ENCODE measurements at places on chromosomes 12 and 14. TPM values are rescaled to one million over a fixed set of nuclear protein-coding genes. Genes with fewer than 3 reads are reported as not detected.

DNA sequence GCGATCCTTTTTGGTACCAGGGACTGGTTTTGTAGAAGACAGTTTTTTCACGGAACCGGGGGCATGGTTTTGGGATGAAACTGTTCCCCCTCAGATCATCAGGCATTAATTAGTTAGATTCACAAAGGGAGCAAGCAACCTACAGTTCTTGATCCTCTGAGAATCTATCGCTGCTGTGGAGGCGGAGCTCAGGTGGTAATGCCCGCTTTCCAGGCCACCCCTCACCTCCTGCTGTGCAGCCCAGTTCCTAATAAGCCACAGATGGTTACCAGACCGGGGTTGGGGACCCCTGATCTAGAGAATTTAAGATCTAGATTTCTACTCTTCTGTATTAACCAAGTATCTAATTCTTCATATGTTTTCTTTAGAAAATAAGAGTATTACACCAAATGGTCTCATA, 4.8 kb downstream of the ARHGAP5 start:
- DNase-seq, result no peak

DNA sequence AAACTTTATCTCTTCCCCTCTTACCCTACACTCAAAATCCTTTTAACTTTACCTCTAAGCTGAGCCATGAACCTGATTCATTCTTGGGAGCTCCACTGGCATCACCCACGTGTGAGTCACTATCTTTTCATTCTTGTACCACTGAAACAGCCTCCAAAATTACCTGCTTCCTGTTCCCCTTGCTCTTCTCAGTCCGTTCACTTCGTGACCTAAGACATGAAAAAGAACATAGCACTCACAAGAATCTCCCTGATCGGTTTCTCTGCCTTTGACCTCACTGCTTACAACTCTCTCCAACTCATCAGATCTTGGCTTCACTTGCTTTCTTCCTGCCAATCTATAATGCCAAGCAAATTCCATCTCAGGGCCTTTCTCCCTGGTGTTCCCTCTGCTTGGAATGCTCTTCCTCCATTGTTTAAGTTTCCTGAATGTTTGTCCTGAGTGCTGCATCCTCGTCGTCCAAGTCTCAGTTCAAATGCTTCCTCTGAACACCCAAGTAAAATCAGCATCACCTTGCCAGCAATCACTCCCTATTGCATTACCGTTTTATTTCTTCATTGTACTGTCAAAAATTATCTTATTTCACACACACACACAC, 9.2 kb downstream of the GLIPR1 start:
- DNase-seq, result no peak

DNA sequence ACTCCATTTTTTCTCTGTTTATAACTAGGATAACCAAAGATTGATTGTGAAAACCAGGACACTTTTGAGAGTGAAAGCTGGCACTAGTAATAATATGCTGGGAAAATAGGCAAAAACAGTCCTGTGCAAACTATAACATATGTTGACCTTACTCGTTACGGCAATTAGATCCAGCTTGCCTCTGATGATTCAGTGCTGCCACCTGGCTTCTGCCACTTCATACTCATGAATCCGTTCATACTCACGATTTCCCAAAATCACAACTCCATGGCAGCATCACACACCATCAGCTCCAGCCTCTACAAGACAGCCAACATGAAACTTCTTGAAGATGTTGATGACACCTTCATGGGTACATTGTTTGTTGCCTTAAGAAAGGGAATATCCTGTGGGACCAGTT, 49.1 kb upstream of the CAND1 start:
- no peak for DNase-seq

Gene MFAP5
- not detected for total RNA-seq

DNA sequence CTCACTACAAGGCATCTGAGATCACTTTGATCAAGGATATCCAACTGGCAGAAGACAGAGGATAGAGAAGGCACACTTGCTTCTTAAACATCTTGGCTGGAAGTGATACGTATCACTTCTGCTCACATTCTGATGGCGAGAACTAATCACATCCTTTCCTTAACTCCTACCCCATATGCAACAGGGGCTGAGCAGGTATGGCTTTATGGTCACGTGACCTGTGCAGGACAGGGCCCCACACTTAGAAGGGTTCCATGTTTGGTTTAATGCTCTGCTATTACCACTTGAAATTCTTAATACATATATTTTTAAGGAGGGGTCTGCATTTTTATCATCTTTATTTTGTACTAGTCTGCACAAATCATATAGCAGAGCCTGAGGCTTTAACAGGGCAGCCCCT, 177.3 kb downstream of the SLC15A5 start:
- DNase-seq, result no peak

Gene DNAJC22
- total RNA-seq, result 0.48 TPM

- DNase-seq, result no peak
Measured at GRCh38 chr12:112122823-112123690, 2.3 kb upstream of the TRAFD1 start.

DNA sequence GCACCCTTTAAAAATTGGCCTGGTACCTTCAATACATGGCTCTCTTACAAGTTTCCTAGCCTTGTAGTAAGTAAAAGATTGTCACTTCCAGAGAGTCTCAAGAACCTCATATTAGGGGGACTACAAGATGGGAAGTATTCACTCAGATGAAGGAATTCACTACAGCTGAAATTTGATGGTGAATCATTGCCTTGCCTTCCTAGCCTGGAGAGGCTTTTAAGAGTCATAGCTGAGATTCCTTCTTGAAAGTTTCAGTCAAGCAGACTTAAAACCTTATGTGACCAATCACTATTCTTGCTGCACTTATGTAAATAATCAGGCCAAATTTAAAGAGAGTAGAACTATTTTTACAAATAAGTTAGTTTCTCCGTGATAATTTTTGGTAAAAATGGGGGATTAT, 451.6 kb downstream of the TRHDE start:
- no peak for DNase-seq

- DNase-seq, result no peak
Measured at GRCh38 chr12:26198742-26199141, 3.4 kb downstream of the SSPN start.

- DNase-seq, result no peak
Measured at GRCh38 chr12:47207829-47208248, 128.1 kb upstream of the AMIGO2 start.

GRCh38 chr14:103118018-103118662, 5.1 kb upstream of the TNFAIP2 start:
- no peak for DNase-seq

Gene PMEL
- 1.1 TPM for total RNA-seq

Gene RPGRIP1
- total RNA-seq, result not detected

DNA sequence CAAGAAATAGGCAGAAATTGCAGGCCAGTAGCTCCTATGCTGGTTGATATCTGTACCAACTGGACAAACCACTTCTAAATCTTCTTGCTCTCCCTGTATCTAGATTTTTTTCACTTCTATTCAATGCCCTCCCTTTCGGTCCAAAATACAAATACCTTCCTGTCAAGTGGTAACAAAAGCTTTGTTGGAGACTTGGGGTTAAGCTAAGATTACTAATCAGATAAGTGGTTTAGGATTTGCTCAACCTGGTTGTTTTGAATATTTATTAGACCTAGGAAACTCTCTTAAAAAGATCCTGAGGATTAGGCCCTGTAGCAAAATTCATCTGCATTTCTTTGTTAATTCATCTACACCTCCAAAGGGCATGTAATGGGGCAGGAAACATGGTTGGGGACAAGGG, 410.1 kb downstream of the NAV3 start:
- no peak for DNase-seq

Gene LMNTD1
- 0.82 TPM for total RNA-seq

Gene CYP27B1
- 1.1 TPM for total RNA-seq

DNA sequence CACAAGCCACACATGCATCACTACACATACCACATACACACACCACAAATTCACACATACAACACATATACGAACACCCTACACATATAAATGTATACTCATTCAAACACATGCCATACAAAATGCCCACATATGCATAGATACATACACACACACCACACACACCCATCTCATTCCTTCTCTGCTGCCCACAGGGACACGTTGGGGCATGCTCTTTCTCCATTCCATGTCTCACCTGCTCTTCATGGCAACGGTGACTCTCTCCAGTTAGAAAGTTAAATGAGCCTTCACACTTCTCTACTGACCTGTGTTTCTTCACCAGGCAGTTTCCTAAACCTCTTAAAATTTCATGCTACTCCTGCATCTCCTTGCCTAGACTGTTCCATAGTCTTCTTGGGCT, 1194.8 kb downstream of the BCL11B start:
- DNase-seq, result no peak

Gene TSPAN8
- not detected for total RNA-seq

Gene B4GALNT1
- 2.9 TPM for total RNA-seq

GRCh38 chr12:3641428-3642018, 111.4 kb downstream of the CRACR2A start:
- peak; percentile 22 for DNase-seq

DNA sequence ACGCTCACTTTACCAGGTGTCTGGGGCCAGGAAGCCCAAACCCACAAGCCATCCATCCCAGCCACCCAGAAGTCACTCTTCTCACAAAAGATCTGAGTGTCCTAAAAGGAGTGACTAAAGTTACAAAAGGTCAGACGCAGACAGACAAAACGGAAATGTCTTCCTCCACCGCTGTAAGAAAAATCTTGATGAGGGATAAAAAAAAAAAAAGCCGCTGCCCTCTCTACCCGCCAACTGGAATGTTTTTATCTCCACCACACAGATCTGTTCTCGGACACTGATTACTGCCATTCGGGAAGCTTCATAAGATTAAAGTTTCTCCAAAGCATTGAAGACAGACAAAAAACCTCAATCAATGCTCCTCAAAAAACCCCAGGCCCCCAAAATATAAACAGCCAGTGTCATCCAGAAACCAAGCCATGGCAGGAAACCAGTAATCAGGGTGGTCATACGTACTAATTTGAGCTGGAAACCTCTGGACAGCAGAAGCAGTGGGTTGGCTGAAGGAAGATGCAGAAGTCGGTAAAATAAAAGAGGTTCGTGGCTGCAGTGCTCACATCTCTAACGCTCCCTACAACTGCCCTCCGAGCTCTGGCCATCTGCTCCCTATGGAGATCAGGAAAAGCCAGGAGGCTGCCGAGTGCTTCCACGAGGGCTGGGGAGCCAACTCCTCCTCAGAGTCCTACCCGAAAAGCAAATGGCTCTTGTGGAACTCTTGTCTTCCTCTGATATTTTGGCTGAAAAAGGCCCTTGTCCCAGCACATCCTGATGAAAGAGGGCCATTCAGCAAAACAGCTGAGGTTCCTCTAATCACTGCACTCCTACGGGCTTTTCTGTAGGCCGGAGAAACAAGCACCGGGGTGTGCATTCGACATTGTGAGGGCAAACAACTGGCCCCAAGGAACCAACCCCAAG, 30.3 kb downstream of the SSH1 start:
- DNase-seq, result no peak

- DNase-seq, result no peak
Measured at GRCh38 chr12:113457185-113457584, 14.5 kb downstream of the LHX5 start.

GRCh38 chr14:100384819-100385813, 62.0 kb downstream of the SLC25A47 start:
- DNase-seq, result no peak

- DNase-seq, result no peak
Measured at GRCh38 chr14:98819867-98820206, 452.2 kb downstream of the BCL11B start.

GRCh38 chr12:110316861-110317260, 35.8 kb downstream of the ATP2A2 start:
- DNase-seq, result no peak

DNA sequence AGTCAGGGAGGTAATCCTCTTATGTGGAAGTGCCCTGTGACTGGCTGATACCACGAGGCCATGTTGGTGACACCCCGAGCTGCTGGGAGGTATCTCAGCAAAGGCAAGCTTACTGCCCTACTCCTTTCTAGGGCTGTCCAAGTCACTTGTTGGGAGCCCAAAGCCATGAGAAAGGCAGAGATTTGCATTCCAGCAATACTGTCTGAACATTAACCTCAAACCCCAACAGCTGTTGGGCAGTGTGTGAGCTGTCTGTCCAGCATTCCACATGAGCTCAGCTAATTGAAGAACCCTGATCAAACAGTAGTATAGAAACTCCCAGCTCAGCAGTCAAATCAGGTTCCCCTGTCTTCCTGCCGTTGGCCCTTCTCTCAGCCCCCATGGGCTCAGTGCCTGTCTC, 9.2 kb downstream of the ABHD4 start:
- DNase-seq, result no peak

Gene METTL1
- 11.3 TPM for total RNA-seq

DNA sequence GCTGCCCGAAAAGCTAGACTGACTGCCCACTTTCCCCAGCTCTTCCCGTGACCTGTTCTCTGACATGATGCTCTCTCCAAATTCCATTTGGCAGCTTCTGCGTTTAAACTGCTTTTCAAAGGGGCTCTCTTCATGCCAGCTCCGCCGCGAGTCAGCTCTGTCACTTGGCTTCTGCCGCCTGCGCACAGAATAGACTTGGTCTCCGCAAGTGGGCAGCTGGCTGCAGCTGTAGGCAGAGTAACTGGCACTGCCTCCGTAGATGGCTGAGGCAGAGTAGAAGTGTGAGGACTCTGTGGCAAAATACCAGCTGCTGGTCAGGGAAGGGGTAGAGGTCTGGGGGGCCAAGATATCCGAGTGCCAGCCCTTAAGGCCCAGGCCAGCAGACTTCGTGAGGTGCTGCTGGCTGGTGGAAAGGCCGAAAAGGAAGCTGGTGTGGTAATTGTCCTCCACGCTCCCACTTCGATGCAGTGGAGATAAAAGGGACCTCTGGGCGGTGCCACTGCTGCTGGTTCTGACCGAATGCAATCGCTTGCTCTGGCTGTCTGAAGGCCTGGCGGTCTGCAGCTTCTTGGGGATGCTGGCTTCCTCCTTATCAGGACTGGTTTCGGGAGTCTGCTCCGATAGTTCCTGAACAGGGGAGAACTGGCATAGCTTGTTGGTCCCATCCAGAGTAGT, 85.7 kb downstream of the DUSP16 start:
- DNase-seq, result no peak

GRCh38 chr12:55908726-55909512, 18.8 kb downstream of the PYM1 start:
- DNase-seq, result no peak

- DNase-seq, result no peak
Measured at GRCh38 chr12:130787445-130788410, 51.3 kb downstream of the STX2 start.

DNA sequence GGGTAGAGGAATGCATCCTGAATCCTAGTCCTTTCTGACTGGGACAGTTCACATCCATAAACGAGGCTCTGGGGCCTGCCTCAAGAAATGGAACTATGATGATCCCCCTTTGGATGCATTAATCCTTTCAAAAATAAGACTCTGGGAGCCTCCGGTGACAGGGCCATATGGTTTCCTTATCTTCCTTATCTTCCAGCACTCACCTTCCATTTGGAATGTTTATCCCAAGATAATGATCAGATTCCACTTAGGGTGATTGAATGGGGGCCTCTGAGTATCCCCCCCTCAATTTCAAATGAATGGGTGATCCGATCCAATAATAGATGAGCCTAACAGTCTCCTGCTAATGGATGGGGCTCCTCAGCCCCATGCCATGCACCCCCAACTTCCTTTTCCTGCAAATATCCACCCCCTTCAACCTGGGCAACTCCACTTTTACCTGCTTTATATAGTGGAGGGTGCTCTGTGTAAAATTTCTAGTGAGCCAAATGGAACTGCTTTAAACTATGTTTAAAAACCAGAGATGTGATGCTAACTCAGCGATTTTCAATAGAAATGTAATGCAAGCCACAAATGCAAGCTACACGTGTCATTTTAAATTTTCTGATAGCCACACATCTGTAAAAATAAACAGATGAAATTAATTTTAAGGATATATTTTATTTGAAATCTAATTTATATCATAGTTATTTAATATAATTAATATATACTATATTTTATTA, 157.8 kb downstream of the ZFP36L1 start:
- DNase-seq, result no peak

GRCh38 chr12:12474471-12474928, 88.2 kb downstream of the DUSP16 start:
- DNase-seq, result no peak

Measured in glomerular endothelial cell (primary cell).